Natural killer cell (primary cell): ENCODE measurements at places on chromosomes 2 and 18.

DNA sequence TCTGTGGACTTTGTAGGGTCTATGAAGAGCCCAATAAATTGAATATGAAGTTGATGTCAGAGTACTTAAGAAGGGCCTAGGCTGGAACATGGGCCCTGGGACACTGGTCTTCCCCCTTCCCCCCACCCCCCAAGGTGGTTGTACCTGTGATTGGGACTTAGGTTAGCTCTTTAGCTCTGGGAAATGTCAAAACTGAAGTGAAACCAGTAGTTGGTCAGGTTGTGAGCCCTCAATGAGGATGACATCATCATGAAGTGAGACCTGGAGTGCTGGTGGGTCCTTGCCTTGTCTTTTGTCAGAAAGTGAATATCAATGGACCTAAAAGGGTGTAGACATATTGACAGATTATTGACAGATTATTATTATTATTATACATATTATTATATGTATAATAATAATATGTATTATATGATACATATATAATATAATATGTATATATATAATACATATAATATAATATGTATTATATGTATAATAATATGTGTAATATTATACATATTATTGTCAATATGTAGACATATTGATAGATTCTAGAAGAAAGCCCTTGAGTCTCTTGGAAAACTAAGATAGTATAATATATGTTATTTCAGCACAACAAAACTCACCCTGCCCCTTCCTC, 5.4 kb downstream of the MARS2 start:
- no peak overlapping the region for H3K27ac ChIP-seq
- peaks cover 7% of the 10 kb centered on the region for H3K36me3 ChIP-seq
- peaks cover 20% of the 10 kb centered on the region for H3K4me1 ChIP-seq
- H3K27me3 ChIP-seq, result no peaks in the 10 kb centered on the region
- H3K4me3 ChIP-seq, result no peak overlapping the region
- no peak for DNase-seq

- H3K4me1 ChIP-seq, result peaks cover 10% of the 10 kb centered on the region
- no peaks in the 10 kb centered on the region for H3K36me3 ChIP-seq
- H3K27me3 ChIP-seq, result no peaks in the 10 kb centered on the region
- no peak overlapping the region for H3K27ac ChIP-seq
These were observed 42.5 kb downstream of the LDLRAD4 start for GRCh38 chr18:13260935-13261640.

- no peak for DNase-seq
- H3K27ac ChIP-seq, result no peak overlapping the region
- no peaks in the 10 kb centered on the region for H3K27me3 ChIP-seq
- no peak overlapping the region for H3K4me3 ChIP-seq
- H3K4me1 ChIP-seq, result no peaks in the 10 kb centered on the region
- no peaks in the 10 kb centered on the region for H3K36me3 ChIP-seq
These were observed 185.5 kb downstream of the NOL4 start for GRCh38 chr18:34039201-34039600.

DNA sequence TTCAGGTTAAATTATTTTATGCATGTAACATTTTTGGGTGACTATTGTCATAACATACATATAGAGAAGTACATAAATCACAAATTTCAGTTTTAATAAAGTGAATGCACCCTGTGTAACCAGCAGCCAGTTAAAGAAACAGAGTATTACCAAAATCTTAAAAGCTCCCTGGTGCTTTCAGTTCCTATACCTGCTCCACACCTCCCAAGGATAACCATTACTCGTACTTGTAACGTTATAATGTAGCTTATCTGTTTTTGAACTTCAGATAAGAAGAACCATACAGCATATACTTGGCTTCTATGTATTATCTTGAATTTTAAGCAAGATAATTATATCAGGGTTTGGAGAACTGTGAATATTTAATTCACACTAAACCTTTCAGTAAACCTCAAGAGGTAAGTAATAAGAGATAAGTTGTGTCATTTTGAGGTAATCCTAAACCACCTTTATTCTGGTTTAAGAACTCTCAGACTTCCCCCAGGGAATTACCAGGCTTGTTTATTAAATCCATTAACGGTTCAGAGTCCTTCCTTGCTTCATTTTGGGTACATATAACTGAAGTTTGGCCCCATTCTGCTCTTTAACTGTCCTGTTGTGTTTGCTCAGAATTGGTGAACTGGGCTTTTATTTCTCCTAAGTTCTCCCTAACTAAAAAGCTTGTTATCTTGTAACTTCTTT, 58.6 kb downstream of the LCLAT1 start:
- no peaks in the 10 kb centered on the region for H3K27me3 ChIP-seq
- no peaks in the 10 kb centered on the region for H3K36me3 ChIP-seq
- H3K27ac ChIP-seq, result no peak overlapping the region
- no peak for DNase-seq
- H3K4me3 ChIP-seq, result no peak overlapping the region
- peaks cover 12% of the 10 kb centered on the region for H3K4me1 ChIP-seq

GRCh38 chr18:74725690-74726089, 128.0 kb downstream of the ZNF407 start:
- peaks cover 4% of the 10 kb centered on the region for H3K4me1 ChIP-seq
- no peaks in the 10 kb centered on the region for H3K27me3 ChIP-seq
- no peak overlapping the region for H3K27ac ChIP-seq
- H3K36me3 ChIP-seq, result no peaks in the 10 kb centered on the region
- DNase-seq, result no peak

GRCh38 chr2:29405266-29405665, 290.1 kb downstream of the CLIP4 start:
- no peak overlapping the region for H3K4me3 ChIP-seq
- DNase-seq, result no peak
- H3K36me3 ChIP-seq, result no peaks in the 10 kb centered on the region
- no peaks in the 10 kb centered on the region for H3K4me1 ChIP-seq
- H3K27ac ChIP-seq, result no peak overlapping the region

DNA sequence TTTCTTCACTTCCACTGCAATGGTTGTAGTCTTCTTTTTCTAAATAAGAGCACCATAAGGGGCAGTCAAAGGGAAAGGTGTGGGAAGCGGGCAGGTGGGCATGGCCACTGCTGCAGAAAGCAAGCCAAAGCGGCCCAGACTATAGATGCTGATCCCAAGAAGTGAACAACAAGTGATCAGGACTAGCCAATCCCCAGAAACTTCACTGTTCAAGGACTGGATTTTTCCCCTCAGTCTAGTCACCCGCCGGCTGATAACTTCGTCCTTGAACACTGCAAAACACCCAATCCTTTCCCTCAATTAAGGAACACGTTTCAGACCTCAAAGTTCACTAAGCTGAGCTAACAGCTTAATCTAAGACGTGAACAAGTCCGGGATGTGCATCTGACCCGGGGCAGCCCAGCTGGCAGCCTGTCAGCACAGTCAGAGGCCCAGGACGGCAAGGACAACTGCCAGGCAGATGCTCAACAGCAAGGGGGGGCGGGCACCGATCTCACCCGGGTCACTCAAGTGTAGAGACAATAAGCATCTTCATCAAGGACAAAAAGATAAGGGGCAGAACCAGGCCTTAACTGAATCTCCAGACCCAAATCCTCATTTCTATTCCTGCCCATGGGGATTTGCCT, 59.8 kb downstream of the HDLBP start:
- peaks cover 65% of the 10 kb centered on the region for H3K36me3 ChIP-seq
- H3K4me3 ChIP-seq, result no peak overlapping the region
- H3K27me3 ChIP-seq, result no peaks in the 10 kb centered on the region
- H3K4me1 ChIP-seq, result peaks cover 9% of the 10 kb centered on the region

- no peak overlapping the region for H3K27ac ChIP-seq
- no peak for DNase-seq
- H3K4me3 ChIP-seq, result no peak overlapping the region
- no peaks in the 10 kb centered on the region for H3K36me3 ChIP-seq
- no peaks in the 10 kb centered on the region for H3K4me1 ChIP-seq
These were observed 408.9 kb downstream of the RIT2 start for GRCh38 chr18:42706618-42707017.

- H3K27me3 ChIP-seq, result no peaks in the 10 kb centered on the region
- no peak within 1 kb of the TSS for H3K4me3 ChIP-seq
- no peaks in the 10 kb centered on the region for H3K4me1 ChIP-seq
- H3K36me3 ChIP-seq, result peaks cover 22% of the 10 kb centered on the region
These were observed at the start of gene GPR75 for GRCh38 chr2:53859206-53860181. Gene GPR75, minus strand, starts transcription at chr2:53859967. Its CDS starts 5,211 bp downstream, at chr2:53854756.

DNA sequence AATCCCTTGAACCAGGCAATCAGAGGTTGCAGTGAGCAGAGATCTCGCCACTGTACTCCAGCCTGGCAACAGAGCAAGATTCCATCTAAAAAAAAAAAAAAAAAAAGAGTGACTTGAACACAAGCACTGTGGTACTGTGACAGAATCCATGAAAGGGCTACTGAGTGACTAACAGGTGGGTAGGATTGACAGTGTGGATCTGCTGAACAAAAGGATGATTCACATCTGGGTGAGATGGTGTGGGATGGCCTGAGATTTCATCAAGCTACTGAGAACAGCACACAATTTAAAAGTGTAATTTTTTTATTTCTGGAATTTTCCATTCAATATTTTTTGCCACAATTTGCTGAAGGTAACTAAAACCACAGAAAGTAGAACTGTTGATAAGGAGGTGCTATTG, 13.3 kb upstream of the SP3 start:
- no peaks in the 10 kb centered on the region for H3K27me3 ChIP-seq
- H3K36me3 ChIP-seq, result no peaks in the 10 kb centered on the region
- no peak overlapping the region for H3K4me3 ChIP-seq
- DNase-seq, result no peak
- H3K27ac ChIP-seq, result no peak overlapping the region
- H3K4me1 ChIP-seq, result no peaks in the 10 kb centered on the region

DNA sequence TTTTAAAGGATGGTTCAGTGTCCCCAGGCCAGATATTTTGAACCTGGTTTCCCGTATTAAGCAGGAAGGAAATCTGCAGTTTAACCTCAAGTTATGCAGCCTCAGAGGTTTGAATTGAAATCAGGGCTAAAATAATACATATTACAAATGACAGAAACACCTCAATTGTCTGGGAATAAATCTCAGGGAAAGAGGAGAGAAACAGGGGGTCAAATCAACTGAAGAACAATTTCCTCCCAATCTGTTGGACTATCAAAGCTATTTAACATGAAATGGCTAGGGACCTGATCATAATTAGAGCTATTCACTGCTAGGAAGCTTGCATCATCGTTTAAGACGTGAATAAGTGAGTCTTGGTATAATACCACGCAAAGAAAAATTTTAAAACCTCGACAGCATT, 150.0 kb upstream of the ARHGAP28 start:
- H3K27ac ChIP-seq, result no peak overlapping the region
- no peak overlapping the region for H3K4me3 ChIP-seq
- no peaks in the 10 kb centered on the region for H3K4me1 ChIP-seq
- no peak for DNase-seq
- H3K27me3 ChIP-seq, result no peaks in the 10 kb centered on the region

DNA sequence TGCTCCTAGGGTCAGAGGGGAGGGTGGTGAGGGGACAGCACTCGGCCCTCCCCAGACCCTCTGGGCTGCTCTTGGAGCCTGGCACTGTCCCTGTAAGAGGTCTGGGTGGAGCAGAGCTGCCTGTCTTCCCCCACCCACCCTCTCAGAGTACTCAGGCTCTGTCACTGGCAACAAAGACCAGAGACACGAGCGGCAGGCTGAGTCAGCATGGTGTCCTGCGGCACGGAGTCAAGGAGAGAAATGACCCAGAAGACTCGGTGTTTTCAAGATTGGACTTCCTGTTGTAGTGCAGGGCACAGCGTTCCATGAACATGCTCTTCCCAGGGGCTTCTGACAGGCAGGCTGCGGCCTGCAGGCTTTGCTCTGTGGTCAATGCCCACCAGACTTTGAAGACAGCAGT, 19.9 kb downstream of the SIGLEC15 start:
- no peak for DNase-seq
- no peak overlapping the region for H3K27ac ChIP-seq
- no peaks in the 10 kb centered on the region for H3K4me1 ChIP-seq
- peaks cover 6% of the 10 kb centered on the region for H3K36me3 ChIP-seq
- H3K27me3 ChIP-seq, result no peaks in the 10 kb centered on the region
- no peak overlapping the region for H3K4me3 ChIP-seq

DNA sequence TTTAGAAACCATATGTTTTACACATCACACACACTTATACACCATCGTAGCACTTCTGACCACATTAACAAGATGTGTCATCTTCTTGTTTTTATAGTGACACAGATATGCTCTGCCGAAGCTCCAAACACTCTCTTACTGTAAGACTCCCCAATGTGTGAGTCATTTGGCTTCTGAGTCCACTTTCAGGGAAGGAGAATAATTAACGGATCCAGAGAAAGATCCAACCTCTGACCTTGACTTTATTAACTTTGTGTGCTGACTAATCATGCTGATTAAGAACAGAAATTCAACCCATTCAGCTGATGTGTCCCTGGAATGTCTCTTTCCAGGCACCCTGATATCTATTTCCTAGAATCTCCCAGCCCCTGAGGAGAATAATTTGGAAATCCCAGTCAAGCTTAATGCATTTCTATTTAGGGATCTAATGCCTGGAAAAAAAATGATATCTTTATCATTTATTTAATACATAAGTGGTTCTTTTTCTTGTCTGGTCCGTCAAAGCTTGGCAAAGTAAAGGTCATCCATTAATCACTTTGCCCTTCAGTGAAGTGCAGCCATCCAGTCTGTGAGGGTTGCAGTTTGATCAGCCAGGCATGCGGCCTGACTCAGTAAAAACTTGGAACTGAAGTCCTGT, 615.8 kb upstream of the SYT4 start:
- no peaks in the 10 kb centered on the region for H3K4me1 ChIP-seq
- no peak for DNase-seq
- H3K27me3 ChIP-seq, result no peaks in the 10 kb centered on the region
- no peak overlapping the region for H3K4me3 ChIP-seq
- no peaks in the 10 kb centered on the region for H3K36me3 ChIP-seq

GRCh38 chr2:177258059-177258458, 6.5 kb downstream of the NFE2L2 start:
- H3K4me1 ChIP-seq, result peaks cover 40% of the 10 kb centered on the region
- H3K27ac ChIP-seq, result no peak overlapping the region
- H3K36me3 ChIP-seq, result peaks cover 6% of the 10 kb centered on the region
- no peaks in the 10 kb centered on the region for H3K27me3 ChIP-seq
- no peak for DNase-seq

DNA sequence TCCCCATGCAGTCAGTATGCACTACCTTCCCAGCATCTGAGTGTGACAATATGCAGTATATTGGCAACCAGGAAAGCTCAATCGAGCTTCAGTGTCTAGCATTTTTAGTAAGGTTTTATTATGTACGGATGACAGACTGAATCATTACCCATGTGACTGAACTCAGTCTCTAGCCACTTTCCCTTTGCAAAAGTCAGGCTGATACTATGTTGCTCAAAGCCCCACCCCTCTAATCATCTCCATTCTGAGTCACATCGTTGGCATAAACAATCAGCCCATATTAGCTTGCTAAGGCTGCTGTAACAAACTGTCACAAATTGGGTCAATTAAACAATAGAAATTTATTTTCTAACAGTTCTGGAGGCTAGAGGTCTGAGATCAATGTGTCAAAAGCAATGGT, 25.8 kb upstream of the SRD5A2 start:
- H3K4me3 ChIP-seq, result no peak overlapping the region
- DNase-seq, result no peak
- no peak overlapping the region for H3K27ac ChIP-seq
- no peaks in the 10 kb centered on the region for H3K36me3 ChIP-seq
- no peaks in the 10 kb centered on the region for H3K4me1 ChIP-seq
- H3K27me3 ChIP-seq, result no peaks in the 10 kb centered on the region
